Lung (tissue), 17 donors: ENCODE measurements at places on chromosomes 5 and 9. TPM values are rescaled to one million over a fixed set of nuclear protein-coding genes. Genes with fewer than 3 reads are reported as not detected.
A peak's percentile ranks its signal among the peaks of the same experiment; 100 is the strongest.

GRCh38 chr9:7174884-7175283 is 417.1 kb downstream of the KDM4C start:
- DNase-seq = no peak

DNA sequence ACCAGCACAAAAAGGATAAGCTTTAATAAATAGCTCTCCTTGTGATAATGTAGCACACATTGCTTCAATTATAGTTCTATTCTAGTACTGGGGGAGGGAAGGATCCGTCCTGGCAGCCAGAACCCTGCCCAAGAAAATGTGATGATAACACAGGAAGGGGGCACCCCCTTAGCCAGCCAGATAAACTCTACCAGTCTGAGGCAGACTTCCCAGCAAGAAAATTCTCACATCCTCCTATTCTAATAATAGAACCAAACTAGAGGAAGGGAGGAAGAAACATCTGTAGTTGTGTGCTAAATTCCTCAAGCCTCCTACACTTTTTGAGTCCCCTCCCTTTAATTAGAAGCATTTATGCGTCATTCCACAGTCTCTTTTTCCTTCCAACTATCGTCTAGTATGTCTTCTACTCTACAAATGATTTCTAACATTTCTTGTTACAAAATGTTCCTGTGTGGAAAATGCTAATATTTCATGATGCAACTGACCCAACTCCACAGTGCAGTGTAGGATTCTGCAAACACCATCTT is 261.0 kb downstream of the SEMA5A start:
- DNase-seq = peak; percentile 11

- no peak for DNase-seq
Measured at GRCh38 chr5:174947548-174947947, 223.2 kb downstream of the MSX2 start.

- no peak for DNase-seq
Measured at GRCh38 chr9:91905991-91906469, 44.0 kb downstream of the ROR2 start.

DNA sequence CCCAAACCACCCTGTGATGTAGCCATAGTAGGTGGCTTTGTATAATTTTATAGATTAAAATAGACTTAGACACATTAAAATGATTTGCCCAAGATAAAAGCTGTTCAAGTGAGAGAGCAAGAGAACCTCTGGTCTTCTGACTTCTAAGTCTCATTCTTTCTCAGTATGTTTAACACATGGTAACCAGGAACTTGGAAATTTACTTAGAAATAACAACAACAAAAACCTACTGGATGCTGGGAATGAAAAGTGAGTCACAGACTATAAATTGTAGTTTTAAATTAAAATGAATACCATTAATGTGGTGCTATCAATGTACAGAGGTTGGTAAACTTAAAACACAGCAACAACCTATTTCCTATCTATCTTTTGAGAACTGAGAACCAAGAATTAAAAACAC is 30.4 kb downstream of the HMGCR start:
- DNase-seq = no peak

The NME5 gene
- 15.8 TPM for total RNA-seq
